AG10803 (cell line): ENCODE measurements at places on chromosomes 5 and 9.

- no peak for DNase-seq
Observed at GRCh38 chr9:113660196-113660595, 196.7 kb downstream of the RGS3 start.

DNA sequence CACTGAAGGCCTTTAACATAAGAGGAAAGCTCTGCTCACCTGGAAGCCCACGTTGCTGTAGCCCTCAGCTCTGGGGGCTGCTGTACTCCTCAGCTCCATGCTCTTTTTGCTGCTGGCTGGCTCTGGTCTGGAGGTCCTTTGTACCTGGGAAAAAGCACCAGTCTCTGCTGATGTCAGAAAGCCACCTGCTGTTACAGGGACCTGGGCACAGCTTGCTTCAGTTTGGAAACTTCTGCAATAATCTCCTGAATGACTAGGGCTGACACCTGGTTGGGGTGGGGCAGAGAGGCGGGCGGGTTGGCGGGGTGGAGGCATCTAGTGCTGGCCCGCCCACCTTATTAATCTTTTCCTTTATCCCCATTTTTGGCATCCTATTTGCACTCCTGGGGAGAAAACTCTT is at the start of gene SLC28A3:
Gene SLC28A3 (minus strand): TSS at position 224 of the 400 bp plus-strand sequence. CDS start 125 bp downstream, at position 99.
- DNase-seq, result no peak

- peak; percentile 34 for DNase-seq
Observed at GRCh38 chr5:143241892-143242291, 161.6 kb downstream of the NR3C1 start.

GRCh38 chr9:120839146-120839545 is 3.6 kb downstream of the PSMD5 start:
- no peak for DNase-seq

DNA sequence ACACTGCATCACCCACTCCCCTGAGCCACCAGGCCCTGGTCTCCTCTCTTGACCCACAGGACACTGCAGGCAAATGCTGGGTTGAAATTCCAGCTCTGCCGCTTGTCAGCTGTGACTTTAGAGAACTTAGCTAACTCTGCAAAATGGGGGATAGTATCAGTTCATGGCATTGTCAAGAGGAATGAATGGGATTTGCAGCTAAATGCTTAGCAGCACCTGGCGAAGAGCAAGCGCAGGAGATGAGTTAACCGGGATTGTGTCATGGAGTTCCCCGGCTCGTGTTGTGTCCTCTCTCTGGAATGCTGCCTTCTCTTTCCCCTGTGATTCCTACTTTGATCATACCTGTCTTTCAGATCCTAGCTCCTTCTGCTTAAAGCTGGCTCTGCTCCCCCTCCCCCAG is 67.1 kb downstream of the DAB2IP start:
- no peak for DNase-seq

- peak; percentile 52 for DNase-seq
Observed at GRCh38 chr5:174328631-174329299, 283.3 kb downstream of the NSG2 start.

DNA sequence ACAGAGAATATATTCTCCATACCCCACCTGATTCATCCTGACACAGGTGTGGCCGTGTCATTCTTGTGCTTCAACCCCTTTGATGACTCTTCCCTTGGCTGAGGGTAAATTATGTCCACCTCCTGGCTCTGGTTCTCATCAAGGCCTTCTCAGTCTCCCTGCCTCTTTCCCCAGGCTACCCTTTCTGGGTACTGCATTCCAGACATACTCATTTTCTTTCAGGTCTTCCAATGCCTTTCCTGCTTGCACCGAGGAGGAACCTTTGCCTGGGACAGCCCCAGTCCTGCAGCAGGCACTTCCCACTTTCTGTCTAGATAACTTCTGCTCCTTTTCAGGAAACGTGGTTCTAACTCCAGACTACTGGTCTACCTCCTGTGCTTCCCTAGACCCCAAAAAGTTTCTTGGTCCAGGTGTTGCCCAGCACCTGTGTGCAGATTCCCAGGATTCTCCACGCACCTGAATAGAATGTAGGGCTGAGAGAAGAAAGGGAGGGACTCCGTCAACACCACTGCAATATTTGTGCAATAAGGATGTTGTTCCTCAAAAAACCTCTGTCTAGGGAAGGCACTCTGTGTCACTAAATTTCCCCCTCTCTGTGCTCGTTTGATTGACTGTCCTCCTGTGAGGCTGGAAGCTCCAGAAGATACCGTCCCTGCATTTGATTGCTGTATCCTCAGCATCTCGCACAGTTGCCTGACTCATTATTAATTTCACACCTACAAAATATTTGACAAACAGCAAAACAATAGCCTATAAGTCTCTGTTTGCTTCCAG is 255.4 kb upstream of the NFIL3 start:
- DNase-seq, result no peak

DNA sequence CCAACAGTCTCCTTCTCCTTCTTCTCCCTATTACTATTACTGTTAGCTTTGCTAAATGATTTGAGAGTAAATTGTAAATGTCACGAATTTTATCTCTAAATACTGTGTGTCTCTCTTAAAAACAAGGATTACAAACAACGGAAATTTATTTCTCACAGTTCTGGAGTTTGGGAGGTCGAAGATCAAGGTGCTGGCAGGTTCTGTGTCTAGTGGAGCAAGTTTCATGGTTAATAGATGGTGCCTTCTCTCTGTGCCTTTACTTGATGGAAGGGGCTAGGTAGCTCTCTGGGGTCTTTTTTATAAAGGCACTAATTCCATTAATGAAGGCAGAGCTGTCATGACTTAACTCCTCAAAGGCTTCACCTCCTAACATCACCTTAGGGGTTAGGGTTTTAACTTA is 237.9 kb downstream of the MAN2A1 start:
- DNase-seq, result no peak

GRCh38 chr9:77563174-77563573 is 84.9 kb downstream of the GNA14 start:
- no peak for DNase-seq
